M059J (cell line): ENCODE measurements at places on chromosomes 11 and 22.

DNA sequence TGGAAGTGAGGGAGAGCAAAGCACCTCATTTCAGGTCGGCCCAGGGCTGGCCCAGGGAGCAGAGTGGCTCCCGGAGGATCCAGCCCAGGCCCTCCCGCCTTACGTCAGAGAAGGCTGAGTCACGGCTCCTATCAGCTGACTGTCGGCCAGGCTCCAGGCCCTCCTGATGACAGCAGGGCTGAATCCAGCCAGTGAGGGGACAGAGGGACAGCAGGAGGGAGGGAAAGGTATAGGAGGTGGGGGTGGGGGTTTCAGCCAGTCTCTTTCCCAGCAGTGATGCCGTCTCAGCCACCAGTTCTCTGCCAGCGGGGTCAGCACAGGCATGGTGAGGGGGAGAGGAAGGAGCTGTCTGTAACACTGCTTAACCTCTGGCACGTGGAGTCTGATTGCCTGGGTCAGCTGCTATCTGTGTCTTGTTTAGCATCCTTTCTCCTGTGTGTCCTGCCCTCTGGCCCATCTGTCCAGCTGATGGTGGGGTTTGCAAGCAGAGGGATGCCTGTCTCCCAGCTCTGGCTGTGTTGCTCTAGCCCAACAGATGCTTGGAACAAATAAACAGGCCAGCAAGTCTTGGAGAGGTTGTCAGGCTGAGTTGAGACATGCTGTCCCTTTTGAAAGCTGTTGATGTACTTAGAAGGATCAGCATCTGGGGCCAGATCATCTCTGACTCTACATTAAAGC is 74.0 kb downstream of the ADAMTS15 start:
- peak; percentile 93 for DNase-seq

- DNase-seq, result no peak
These were observed 72.5 kb upstream of the SHANK2 start for GRCh38 chr11:71324788-71325417.

DNA sequence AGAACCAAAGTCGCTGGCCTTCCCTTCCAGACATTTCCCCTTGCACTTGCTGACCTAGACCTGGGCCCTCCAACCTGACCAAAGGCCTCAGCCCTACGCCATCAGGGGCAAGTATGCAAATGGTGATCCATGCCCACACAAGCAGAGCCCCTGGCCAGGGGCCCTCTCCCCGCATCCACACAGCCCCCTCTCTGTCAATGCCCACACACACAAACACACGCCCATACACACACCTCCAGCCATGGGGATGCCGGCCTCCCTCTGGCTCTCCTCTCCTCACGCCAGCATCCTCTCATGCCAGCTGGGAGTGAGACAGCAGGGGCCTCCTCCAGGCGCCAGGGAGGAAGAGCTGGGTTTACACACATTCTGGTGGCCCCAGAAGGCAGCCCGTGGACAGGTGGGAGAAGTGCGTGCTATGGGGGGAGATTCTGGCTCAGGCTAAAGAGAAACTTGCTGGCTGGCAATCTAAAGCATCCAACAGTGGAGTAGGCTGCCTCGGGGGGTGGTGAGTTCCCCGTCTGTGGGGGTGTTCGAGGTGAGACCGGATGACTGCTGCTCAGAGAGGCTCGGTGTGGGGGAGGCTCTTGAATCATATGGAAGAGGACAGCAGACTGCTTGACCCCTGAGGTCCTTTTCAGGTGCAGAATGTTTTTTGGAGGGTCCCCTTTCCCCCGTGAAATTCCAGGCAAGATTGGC is 4.8 kb downstream of the NRXN2 start:
- DNase-seq, result no peak

GRCh38 chr11:10494636-10495463 is 39.8 kb downstream of the AMPD3 start:
- DNase-seq, result no peak

DNA sequence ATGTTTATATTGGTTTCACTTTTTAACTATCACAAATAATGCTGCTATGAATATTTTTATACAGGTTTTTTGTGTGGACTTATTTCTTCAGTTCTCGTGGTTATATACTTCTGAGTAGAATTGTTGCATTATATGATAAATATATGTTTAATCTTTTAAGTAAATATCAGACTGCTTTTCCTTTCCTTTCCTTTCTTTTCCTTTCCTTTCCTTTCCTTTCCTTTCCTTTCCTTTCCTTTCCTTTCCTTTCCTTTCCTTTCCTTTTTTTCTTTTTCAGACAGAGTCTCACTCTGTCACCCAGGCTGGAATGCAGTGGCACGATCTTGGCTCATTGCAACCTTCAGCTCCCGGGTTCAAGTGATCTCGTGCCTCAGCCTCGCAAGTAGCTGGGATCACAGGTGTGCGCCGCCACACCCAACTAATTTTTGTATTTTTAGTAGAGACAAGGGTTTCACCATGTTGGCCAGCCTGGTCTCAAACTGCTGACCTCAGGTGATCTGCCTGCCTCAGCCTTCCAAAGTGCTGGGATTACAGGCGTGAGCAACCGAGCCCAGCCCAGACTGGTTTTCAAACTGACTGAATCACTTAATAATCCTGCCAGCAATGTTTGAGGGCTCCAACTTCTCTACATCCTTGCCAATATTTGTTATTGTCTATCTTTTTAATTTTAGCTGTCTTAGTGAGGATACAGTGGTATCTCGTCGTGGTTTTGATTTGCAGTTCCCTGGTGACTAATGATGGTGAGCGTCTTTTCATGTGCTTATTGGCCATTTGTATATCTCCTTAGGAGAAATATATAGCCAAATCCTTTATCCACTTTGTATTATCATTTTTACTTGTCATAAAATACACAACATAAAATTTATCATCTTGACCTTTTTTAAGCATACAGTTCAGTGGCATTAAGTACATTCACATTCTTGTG is 21.9 kb downstream of the HTR3B start:
- peak; percentile 8 for DNase-seq

GRCh38 chr11:44854741-44855492 is 95.8 kb downstream of the TP53I11 start:
- DNase-seq, result peak; percentile 20
